Stimulated activated CD4-positive, alpha-beta T cell treated with anti-CD3 and anti-CD28 coated beads, Interleukin-1b, Interleukin-23, amount 100 ng/mL, for 24 hours (primary cell): ENCODE measurements at places on chromosomes 5 and 9.

GRCh38 chr5:172918421-172919371, 40.5 kb upstream of the RPL26L1 start:
- no peak for DNase-seq

GRCh38 chr5:43634621-43635020, 31.6 kb downstream of the NNT start:
- no peak for DNase-seq

- no peak for DNase-seq
Measured at GRCh38 chr5:144142139-144142823, 28.2 kb downstream of the YIPF5 start.

DNA sequence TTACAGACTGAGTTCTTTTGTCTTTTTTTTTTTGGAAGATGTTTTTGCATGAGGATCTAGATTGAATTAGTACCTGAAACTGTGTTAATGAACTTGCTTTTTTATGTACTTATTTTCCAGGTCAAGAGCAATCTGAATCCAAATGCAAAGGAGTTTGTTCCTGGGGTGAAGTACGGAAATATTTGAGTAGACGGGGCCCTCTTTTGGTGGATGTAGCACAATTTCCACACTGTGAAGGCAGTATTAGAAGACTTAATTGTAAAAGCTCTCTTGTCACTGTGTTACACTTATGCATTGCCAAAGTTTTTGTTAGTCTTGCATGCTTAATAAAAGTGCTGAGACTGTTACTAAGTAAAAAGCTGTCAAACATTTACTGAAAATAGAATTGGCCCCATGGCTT, 14.5 kb downstream of the SLC23A1 start:
- no peak for DNase-seq

GRCh38 chr9:97769208-97769607, 72.1 kb upstream of the XPA start:
- no peak for DNase-seq

DNA sequence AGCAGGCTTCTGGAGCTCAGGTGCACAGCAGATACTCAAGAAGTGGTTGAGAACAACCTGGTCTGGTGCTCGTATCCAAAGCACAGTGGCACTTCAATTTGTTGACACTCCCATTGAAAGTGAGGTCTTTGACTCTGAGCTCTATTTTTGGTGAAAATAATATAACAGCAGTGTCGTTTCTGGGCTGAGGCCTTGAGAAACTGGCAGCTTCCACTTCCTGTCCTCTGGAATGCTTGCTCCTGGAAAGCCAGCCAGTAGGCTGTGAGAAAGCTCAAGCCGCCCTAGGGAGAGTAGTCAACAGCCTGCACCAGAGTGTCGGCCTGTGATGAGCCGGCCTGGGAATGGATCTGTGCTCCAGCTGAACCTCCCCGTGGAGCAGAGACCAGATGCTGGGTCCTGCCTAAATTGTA, 6.8 kb upstream of the SUSD3 start:
- DNase-seq = no peak

DNA sequence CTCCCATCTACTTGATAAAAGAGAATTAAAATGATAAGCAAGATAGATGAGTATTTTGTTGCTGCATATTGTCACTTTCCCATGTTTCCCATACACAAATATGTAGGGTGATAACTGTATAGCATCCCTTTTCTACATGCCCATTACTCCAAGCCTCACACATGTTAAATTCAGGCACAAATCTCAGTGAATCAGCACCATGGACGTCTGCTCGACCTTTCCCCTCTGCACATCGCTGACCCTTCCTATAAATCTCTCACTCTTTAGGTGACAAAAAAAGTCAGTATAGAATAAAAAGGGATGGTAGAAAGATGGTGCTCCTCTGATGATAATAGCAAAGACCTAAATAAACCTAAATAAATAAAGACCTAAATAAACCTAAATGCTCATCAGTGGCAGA, 1097.7 kb upstream of the C9orf72 start:
- DNase-seq = no peak

- no peak for DNase-seq
Measured at GRCh38 chr5:109653042-109653441, 36.7 kb upstream of the MAN2A1 start.

DNA sequence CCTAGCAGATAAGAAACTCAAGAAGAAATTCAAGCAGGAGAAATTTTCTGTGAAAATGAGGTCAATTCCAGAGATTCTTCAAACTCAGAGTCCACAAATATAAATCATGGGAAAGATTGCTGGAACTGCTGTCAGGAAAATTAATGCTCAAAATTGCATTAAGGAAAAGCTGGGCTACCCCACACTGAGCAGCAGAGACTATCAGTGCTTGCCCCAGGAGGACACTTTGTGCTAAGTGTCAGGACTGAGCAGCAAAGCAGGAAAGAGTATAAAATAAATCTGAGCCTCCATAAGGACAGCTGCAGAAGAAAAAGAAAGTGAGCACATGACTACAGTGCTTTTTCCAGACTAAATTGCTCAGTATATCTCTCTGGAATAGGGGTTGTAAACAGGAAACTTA, 81.6 kb downstream of the RGS7BP start:
- DNase-seq = no peak

DNA sequence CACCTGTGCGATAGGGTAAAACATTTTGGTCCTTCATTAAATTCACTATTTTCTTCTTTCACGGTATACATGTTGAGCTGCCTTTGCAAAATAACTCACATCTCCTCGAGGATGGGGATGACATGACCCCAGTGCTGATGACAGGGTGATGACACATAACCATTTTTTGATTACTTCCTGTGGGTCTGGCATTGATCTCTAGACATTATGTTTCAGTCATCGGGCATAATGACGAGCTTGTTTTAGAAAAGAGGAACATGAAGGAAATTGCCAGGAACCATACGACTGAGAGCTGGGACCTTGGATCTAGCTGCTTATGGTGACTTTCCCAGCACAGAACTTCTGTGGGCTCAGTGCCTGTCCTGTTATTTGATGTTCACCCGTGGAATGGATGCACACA, 25.2 kb downstream of the COL5A1 start:
- no peak for DNase-seq

- no peak for DNase-seq
Measured at GRCh38 chr5:140262839-140263238, 40.1 kb downstream of the PFDN1 start.

DNA sequence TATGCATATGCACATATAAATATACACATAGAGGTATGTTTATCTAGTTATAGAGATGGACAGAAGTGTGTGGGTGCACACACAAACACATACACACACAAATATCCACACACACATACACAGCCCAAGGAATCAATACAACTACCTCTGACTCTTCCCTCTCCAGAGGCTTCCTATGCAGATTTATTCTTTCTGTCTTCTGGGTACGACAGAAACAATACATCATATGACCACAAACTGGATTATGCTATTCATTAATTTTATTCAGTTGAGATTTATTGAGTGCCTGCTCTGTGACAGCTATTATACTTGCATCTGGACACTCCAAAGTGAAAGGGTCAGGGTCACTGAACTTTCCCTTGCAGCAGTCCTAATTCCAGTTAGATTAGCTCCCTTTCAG, 155.8 kb downstream of the BRINP1 start:
- no peak for DNase-seq

- no peak for DNase-seq
Measured at GRCh38 chr5:80834710-80835109, 125.5 kb upstream of the RASGRF2 start.

DNA sequence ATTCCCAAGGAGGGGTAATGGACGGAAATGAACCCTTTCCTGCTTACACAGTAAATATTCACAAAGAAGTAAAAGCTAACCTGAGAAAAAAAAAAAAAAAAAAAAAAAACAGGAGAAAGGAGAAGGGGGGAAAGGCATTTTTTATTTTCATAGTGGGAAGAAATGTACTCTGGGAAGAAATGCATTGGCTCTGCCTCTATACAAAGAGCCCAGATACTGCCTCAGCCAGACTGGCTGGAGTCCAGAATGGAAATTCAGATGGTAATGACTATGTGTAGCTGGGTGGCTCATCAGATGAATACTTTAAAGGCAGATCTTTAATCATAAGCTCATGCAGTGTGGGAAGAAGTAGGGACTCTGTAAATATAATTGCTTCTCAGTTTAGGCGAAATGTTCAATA, 124.9 kb upstream of the ZNF608 start:
- no peak for DNase-seq

- DNase-seq = no peak
Measured at GRCh38 chr5:6517510-6517909, 68.9 kb downstream of the UBE2QL1 start.

GRCh38 chr5:81726297-81726696, 24.6 kb downstream of the SSBP2 start:
- DNase-seq = no peak

- no peak for DNase-seq
Measured at GRCh38 chr5:149374801-149375200, 4.3 kb downstream of the IL17B start.

GRCh38 chr5:142754031-142754430, 16.1 kb upstream of the ARHGAP26 start:
- DNase-seq = no peak

- DNase-seq = no peak
Measured at GRCh38 chr5:10684303-10685086, 76.5 kb downstream of the DAP start.

GRCh38 chr9:21579247-21579671, 97.1 kb upstream of the IFNE start:
- DNase-seq = no peak

DNA sequence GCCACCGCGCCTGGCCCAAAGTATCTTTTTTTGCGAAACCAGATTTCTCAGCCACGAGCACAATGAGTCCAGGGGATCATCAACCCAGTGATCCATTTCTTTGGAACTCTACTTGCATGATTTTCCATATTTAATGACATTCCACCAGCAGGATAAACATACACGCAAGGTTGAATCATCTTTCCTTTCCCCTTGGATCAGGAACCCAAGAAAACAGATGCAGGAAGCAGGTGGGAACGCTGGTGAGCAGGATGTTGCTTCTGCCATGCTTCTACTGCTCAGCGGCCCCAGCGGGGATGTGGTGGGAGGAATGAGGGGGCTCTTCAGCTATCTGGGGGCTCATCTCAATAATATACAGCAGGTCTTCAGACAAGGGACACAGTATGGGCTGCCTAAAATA, 118.2 kb downstream of the SEC61B start:
- no peak for DNase-seq

GRCh38 chr5:962801-963200, 45.8 kb upstream of the NKD2 start:
- no peak for DNase-seq

GRCh38 chr9:72733895-72734294, 212.5 kb downstream of the TMC1 start:
- DNase-seq = no peak

DNA sequence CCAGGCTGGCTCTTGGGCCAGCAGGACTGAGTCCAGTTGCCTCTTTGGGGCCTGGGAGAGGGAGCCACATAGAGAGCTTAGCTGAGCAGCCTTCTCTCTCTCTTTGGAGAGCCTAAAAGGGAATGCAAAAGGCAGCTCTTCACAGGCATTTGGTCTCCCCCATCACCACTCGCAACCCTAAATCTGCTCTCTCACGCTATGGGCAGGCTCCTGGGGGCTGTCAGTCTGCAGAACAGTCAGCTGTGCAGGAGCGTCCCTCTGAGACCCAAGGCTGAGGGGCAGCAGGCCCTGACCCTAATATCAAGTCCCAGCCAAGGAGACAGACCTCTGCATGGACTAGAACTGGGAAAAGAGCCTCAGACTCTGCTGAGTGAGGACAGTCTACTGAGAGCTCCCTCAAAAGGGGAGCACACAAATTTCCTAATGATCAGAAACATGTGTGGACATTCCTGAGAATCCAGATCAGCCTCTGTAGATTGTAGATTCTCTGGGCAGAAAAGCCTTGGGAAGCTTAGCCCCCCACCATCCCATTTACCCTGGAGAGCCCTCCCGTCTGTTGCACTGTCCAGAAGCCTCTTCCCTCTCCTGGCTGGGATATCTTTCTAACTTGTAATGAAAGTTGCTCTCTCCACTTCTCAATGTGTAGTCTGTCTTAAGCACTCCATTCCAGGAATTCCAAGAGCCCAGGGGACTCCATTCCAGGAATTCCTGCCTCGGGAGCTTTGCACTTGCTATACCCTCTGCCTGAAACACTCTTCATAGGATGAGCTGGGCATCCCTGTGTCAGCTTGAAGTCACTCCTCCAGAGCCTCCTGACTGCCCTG, 79.4 kb downstream of the FAM114A2 start:
- no peak for DNase-seq

DNA sequence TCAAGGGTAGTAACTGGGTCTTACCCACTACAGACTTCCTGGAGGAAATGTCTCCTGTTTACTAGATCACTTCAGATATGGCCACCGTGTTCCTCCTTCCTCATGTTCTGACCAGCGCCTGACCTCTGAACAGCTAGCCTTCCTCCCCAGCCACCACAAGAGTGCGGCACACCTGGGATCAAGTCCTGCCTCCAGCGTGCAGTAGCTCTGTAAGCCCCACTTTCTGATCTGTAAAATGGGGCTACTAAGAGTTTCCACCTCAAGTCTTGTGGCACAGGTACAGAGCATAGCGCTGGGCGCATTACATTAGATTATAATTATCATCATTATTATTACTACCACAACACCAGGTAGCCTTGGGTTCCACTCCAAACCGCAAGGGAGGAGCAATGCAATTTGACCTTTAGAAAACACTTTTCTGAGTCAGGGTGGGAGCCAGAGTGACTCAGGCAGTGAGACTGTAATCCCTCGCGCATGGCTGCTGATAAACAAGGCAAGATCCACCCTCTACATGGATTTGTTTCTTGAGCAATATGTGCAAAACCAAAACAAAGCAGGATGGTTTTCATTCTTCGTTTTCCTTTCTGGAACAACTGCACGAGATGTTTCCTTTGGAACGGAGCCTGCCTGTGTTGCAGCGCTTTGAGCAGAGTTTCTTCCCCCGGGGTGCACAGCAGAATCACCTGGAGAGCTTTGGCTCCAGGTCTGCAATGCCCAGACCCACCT, 65.0 kb upstream of the ANGPTL2 start:
- DNase-seq = no peak

DNA sequence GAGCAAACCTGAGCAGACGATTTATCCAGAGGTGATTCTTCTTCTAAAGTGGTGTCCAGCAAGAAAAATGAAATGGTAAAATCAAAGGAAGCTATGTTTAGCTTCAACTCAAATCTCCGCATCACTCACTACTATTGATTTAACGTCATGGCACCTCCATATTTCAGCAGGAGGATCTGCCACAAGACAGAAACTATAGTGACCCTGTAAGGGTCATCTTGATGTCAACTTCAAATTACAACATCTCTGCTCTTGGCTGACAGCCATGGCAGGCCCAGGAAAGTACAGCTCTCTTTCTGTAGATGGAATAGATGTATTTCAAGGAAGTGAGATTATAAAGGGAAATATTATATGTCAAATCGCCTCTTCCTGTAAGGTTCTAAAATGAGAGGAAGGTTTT, 10.1 kb upstream of the EFNA5 start:
- DNase-seq = no peak

- DNase-seq = no peak
Measured at GRCh38 chr5:150356575-150357294, 762 bp upstream of the TCOF1 start.

DNA sequence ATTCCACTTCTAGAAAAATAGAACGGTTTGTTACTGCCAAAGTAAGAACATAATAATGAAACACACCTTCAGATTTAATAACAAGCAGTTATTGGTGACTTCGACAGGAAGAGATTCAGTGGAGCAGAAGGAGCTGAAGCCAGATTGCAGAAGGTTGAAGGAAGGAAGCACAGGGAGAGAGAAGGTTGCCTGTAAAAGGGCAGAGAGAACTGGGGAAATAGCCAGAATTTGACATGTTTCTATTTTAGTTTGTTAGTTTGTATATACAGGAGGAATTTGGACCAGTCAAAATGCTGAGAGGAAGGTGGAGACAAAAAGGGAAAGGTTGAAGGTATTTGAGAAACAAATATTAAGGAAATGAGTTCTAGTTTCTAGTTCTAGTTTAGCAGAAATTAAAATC, 269.2 kb upstream of the ELAVL2 start:
- DNase-seq = no peak
